PC-9 (cell line): ENCODE measurements at places on chromosomes 3 and 15. TPM values are rescaled to one million over a fixed set of nuclear protein-coding genes. Genes with fewer than 3 reads are reported as not detected.

GRCh38 chr3:33437556-33438283 is 2.5 kb downstream of the UBP1 start:
- no peak for DNase-seq

The C3orf70 gene
- not detected in 2 replicates for total RNA-seq

DNA sequence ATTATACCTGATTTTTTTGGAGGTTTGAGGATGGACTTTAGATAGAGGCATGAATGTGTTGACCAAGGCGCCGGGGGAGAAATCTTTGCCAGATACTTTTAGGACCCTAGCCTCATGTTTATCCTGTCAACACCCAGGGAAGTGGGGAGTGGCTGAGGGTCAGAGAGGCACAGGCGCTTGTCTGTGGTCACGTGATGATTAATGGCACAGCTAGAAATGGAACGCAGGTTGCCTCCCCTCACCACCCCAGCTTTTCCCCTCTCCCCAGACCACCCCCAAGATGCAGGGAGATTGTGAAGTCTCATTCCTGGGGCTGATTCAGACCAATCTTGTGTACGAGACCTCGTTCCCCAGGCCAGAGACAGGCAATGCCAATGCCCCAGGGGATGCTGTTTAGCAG is 218.4 kb upstream of the LINGO1 start:
- no peak for DNase-seq

DNA sequence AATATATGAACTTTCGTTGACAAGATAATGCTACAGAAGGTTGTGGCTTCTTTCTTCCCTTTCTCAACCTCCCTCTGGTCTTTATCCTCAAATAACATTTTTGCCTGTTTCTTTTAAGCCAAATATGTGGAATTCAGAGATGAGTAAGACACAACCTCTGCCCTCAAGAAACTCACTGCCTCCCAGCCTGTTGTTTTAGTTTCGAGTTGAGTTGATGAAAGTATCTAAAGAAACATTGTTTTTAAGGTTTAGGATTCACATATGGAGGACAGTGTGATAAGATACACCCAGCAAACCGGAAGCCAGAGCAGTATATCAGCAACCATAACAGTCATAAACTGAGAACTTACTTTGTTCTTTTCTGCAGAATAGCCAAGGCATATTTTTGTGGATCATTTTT is 218.6 kb downstream of the THSD4 start:
- DNase-seq: no peak

DNA sequence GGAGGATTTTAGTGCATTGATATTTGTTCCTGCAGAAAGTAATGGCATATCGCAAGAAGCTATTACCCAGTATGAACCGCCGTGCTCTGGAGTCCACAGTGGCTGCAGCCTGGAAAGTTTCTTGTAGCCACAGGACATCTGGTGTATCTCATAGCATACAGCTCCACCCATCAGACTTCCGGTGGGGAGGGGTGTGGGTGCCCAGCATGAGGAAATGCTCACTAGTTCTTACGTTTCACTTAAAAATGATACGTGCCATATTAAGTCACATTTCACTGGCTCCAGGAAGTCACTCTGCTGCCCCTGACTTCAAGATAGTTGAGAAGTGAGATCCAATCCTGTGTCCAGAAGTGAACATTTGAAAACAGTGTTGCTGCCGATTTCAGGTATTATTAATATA is 990.4 kb downstream of the GBE1 start:
- DNase-seq: no peak

DNA sequence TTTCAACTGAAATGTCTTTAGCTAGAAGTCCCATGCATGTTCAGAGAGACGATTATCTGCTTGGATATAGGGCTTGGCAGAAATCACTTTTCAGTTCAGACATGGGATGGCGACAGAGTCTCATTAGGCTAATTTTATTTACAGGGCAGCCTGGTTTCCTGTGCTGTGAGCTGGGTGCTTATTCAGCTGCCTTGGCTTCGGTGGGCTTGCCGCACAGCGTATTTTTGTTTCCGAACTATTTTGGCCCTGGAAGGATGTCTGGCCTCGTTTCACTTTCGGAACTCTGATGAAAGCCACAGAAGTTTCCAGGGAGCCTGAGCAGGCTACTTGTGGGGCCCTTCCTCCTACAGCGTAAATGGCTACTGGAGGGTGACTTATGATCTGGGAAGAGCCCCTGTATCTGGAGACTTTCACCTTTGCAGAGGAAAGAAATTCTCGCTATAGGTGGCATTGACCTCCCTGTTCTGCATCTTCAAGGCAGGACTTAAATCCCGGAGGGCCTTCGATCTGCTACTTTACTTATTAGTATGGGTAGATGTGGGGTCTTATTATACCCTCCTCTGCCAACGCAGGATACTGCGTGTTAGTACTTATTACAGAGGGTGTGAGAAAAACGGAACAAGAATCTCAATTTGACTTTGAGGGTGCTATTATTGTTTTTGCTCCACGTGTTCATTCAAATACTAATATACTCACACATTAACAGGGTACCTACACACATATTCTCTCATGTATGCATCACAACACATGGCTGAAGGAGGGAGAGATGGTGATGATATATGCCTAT is 364.0 kb upstream of the RBMS3 start:
- no peak for DNase-seq

GRCh38 chr3:72113564-72113963 is 328.6 kb upstream of the PROK2 start:
- no peak for DNase-seq

DNA sequence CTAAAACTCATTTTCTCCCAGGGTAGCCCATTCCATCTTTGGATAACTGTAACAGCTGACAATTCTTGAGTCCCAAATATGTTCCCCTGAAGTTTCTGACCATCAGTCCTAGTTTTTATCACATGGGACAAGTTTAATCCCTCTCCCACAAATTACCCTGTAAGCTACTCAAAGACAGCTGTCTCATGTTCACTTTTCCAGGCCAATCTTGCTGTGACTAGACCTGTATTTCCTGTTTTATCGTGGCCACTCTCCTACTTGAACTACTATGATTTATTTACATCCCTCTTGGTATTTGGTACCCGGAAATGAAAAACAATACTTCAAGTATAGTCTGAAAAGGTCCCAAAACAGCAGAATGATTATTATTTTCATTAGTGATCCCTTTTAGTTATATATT is 95.1 kb upstream of the MEX3B start:
- no peak for DNase-seq

GRCh38 chr3:175198991-175199783 is 340.1 kb downstream of the NAALADL2 start:
- no peak for DNase-seq

The ARIH1 gene
- total RNA-seq: 144 and 190 TPM in 2 replicates

The FGD5 gene
- not detected in 2 replicates for total RNA-seq

DNA sequence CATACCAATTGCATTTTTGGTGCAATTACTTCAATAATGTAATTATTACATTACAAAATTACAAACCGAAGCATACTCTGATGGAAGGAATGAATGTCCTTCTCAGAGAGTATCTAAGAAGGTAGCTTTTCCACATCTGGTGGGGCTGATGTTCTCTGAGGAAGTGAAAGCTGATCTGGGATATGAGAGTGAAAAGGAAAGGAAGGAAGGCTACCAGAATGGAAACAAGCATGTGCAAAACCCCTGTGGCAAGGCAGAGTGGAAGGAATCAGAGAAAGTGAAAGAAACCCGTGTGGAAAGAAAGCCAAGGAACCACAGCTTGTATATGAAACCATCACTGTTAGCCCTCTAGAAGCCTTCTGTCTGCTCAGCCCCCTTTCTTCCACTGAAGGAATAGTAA is 35.3 kb upstream of the GOLGA8A start:
- DNase-seq: no peak

- no peak for DNase-seq
These were observed 82.0 kb upstream of the LRIG1 start for GRCh38 chr3:66582721-66583423.

GRCh38 chr3:59620325-59620724 is 570.5 kb upstream of the CFAP20DC start:
- DNase-seq: no peak

DNA sequence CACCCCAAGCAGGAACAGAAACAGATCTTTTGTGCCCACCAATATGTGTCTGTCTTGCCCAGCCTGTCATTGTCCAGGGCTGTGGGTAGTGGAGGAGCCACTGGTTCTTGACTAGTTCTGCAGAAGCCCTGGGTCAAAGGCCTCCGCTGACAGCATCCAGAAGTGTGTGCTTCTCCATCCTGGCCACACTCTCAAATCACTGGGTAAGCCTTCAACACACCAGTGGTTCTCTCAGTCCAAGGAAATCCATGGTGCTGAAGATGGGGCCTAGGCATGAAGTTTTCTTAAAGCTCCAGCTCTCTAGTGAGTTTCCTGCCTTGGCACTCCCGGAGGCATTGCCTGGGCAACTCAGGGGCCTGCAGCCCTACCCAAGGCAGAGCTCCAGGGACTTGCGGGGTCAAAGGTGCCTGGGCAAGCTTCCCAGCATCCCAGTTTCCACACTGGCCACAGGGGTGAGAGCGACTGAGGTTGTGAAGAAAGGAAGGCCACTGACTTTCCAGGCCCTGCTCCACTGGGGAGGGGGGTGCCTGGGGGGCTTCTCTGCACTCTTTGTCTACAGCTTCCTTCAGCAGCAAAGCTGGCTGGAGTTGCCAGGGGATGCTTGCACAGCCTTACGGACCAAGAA is 37.9 kb upstream of the RPL32 start:
- DNase-seq: no peak

The CACNA1D gene
- total RNA-seq: not detected in 2 replicates

DNA sequence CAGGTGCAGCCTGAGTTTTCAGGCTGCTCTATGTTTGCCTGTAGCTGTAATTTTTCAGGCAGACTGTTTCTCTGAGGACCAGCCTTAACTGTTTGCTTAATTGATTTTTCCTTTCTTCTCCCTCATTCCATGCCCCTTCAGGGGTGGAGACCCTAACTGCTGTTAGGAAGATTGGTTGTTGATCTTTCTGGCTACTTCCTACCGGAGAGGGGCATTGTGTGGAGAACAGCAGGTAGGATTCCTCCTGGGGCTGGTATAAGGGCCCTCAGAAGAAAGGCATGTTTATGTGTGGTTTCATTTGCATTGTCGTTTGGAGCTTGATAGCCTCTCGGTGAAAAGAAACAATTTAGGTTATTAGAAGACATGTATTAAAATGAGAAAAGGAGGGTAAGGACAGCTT is 56.9 kb upstream of the GOLGA6L2 start:
- no peak for DNase-seq

The POC1A gene
- total RNA-seq: 28.8 and 35.0 TPM in 2 replicates

DNA sequence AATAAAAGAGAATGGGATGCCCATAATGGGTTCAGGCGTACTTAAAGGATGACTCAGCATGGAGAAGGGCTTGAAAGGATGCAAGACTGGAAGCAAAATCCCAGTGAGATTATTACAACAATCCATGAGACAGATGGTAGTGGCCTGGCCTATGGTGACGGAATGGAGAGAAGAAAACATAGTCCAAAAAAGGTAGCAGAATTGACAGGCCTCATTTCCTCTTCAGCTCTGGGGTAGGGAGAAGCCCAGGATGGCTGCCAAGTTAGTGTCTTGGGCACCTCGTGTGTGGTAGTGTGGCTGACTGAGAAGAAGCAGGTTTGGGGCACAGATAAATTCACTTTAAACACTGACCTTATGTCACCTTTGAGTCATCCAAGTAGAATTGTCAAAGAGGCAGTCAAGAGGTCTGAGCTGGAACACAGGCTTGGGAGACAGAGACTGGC is 18.1 kb downstream of the MB21D2 start:
- DNase-seq: peak; percentile 59

The CAND2 gene
- 0.30 and 0.37 TPM in 2 replicates for total RNA-seq

The ADAMTS7 gene
- total RNA-seq: 1.3 and 1.9 TPM in 2 replicates

GRCh38 chr15:39506146-39506545 is 74.7 kb upstream of the THBS1 start:
- no peak for DNase-seq

The USP4 gene
- 39.8 and 42.9 TPM in 2 replicates for total RNA-seq

The KY gene
- total RNA-seq: not detected in 2 replicates

The FOXB1 gene
- total RNA-seq: 2.2 and 2.7 TPM in 2 replicates

- DNase-seq: no peak
These were observed 51.8 kb upstream of the ZDHHC23 start for GRCh38 chr3:113895964-113896363.

DNA sequence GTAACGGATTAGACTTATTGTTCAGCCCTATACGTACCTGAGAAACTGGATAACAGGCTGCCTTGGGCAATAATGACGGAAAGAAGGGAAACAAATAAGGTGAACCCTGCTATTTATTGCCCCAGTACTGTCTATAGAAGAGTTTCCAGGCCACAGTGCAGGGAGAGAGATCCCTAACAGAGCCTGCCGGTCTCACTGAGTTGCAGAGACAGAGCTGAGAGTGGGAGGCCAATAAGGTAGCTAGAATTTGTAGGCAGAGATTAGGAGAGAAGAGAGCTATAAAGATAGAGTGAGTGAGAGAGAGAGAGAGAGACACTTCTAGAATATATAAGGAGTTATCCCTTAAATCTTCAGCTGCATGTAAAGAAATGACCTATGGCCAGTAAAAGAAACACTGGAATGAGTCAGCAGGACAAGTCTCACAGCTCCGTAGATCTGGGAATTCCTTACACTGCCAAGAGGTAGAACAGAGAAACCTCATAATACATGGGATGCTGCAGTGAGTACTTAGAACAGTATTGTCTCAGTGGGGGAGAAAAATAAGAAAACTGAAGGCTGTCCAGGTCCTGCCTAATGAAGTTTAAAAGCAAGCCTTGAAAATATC is 51.8 kb downstream of the ST3GAL6 start:
- no peak for DNase-seq

The UBE2Q2 gene
- 15.6 and 20.0 TPM in 2 replicates for total RNA-seq

GRCh38 chr3:177665122-177665808 is 468.0 kb upstream of the TBL1XR1 start:
- DNase-seq: no peak

GRCh38 chr3:99862208-99862607 is 44.5 kb downstream of the CMSS1 start:
- DNase-seq: peak; percentile 75

The CCRL2 gene
- 1.2 TPM in 2 replicates for total RNA-seq

DNA sequence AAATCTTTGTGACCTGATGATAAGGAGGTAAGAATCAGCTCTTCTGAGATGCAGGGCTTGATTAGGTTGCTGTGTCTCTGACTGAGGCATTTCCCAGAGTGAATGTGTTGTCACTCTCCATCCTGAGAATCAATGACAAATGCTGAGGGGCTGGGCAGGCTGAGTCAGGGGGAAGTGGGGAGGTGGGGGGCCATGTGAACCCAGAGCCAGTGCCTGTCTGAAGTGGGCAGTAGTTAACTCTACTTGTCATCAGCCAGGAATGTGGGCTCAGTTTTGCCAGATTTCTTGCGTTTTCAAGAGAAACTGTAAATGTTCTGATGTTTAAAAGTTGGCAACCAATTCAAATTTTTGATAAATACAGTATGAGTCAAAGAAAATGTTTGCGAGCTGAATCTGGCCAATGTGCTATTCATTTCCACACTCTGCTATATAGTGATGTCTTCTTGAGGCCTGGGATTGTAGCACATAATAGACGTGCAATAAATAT is 3.1 kb upstream of the BNC1 start:
- DNase-seq: peak; percentile 61

DNA sequence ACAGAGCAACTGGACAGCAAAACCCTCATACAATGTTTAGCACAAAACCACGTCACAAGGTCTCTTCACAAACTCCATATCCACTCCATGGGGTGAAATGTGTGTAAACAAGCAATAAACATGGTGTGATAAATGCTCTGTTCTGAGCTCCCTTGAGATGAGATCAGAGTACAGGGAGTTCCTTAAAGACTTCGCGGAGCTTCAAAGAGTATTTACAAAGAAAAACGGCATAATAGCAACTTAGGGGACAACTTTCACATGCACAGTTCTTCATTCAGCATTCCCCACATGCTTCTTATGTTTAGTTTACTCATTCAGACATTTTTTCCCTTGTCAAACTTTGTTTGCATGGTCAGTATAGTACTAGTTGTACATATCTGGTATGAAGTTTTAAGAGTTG is 52.5 kb upstream of the SUCLG2 start:
- DNase-seq: no peak

- no peak for DNase-seq
These were observed 19.4 kb downstream of the CDV3 start for GRCh38 chr3:133592843-133593242.
